Stimulated activated CD4-positive, alpha-beta T cell treated with anti-CD3 and anti-CD28 coated beads, Interleukin-1b, Interleukin-23, amount 100 ng/mL, for 24 hours (primary cell): ENCODE measurements at places on chromosomes 7 and 10.

GRCh38 chr10:68897336-68897741 is 3.8 kb upstream of the DDX50 start:
- DNase-seq: peak; percentile 7

DNA sequence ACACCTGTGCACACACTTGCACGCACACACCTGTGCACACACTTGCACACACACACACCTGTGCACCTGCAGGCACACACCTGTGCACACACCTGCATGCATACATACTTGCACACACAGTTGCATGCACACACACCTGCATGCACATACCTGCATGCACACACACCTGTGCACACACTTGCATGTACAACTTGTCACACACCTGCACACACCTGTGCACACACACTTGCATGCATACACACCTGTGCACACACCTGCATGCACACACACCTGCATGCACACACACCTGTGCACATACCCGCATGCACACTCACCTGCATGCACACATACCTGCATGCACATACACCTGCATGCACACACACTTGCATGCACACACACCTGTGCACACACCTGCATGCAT is 150.1 kb upstream of the RHEB start:
- DNase-seq: no peak

DNA sequence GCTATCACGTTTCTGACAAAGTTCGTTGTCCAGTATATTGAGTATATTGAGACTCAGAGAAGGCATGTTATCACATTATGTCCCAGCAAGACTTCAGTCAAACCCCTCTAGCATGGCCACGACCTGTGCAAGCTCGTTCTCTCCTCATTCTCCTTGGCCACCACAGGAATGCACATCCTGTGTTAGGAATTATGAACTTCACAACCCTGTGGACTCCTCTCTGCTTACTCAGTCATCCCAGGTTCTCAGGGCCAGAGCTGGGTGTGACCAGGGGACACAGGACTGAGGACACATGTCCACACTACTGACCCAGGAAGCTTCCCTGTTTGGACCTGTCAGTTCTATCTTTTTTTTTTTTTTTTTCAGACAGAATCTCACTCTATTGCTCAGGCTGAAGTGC is 4.4 kb downstream of the SH2D4B start:
- no peak for DNase-seq

- no peak for DNase-seq
These were observed 75.1 kb upstream of the INSIG1 start for GRCh38 chr7:155222573-155222972.

DNA sequence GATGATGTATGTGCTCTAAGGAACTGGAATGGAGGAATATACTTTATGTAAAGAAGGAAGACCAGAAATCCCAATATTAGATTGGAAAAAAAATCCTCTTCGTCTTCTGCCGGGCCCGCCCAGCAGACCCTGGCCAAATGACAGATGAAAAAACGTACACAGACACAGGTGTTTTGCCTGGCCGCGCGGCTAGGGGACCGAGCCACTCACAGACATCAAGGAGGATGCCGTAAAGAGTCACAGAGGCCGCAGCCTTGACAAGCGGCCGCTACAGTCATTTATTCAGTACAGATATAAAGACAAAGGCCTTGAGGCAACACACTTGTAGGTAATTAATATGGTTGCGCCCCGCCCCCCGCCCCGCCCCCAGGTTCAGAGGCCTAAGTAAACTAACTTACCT is 594.1 kb downstream of the GRM8 start:
- no peak for DNase-seq

DNA sequence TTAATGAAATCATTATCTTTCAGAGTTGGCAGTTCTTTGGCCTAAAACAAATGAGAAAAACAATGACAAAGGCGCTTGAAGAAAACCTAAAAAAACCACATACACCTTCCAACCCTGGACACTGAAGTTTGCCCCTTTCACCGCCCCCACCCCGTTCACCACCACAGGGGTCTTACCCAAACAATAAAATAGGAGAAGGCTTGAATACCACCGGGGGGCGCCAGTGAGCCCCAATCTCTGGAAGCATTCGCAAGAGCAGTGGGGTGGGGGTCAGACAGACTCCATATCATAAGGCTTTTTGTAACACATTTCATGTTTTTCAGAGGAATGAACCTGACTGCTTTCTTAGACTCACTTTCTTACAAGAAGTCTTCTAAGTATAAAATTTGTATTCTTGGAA is 163.6 kb downstream of the PIP4K2A start:
- peak; percentile 55 for DNase-seq

DNA sequence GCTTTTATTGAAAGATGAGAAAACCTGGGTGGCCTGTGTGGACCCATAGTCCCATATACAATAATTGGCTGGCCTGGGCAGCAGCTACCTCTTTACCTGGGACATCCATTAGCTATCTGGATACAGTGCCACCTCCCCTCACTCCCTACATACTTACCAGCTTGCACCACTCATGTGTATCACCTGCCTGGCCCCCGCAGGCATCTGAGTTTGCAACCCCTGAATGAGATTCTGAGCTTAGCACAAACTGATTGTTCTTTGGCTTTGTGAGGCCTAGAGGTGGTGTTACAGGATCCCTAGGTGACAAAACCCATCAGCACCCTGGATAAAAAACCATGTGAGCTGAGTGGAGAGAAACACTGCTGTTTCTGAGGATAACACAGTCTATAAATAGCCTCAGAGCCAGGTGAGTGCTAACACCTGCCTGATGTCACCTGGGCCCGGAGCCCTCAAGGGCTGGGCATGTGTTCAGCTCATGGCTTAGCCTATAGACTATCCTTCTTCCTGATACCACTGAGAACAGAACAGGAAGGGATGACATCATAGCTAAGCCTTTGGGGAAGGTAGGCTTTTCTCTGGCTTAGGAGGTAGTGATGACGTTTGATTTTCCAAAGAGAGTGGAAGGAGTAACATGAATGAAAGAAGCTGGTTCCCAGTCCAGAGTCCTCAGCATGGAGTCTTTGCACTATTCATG is 2.6 kb upstream of the PPIF start:
- no peak for DNase-seq

DNA sequence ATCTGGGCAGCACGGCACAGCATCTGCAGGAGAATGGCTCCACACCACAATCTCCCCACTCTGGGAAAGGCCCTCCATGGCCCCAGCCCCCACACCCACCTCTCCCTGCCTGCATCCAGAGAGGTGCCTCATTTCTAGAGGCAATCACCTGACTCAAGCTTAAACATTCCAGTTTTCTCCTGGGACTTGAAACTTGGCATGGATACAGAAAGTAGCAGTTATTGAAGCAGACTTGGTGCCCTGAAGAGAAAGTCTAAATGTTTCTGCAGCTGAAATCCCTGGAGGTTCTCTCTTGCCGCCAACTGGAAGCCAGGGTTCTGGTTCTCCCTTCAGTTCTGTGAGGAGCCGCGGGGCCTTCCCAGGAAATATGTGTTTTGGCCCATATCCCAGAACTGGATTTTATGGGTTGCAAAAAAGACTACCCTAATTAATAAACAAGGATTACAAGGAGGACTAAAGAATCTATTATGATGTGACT is 122.8 kb downstream of the SKIDA1 start:
- no peak for DNase-seq

GRCh38 chr10:133124357-133125211 is 35.4 kb upstream of the KNDC1 start:
- DNase-seq: no peak

DNA sequence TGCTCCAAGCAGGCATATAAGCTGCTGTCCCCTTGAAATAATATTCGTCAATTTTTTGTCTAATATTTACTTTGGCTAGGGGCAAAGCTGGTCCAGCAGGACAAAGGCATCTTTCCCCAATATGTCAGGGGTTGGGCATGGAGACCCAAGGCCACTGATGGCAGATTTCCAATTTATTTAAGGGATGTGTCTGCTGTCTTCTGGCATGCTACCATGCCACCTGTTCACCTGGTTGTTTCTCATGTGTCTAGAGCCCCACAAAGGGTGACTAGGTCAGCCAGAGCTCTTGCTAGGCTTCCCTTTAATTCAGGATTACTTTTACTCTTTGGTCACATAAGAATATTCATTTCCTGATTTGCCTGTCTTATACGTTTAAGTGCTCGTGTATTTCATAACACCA is 22.1 kb upstream of the SYPL1 start:
- DNase-seq: no peak

- DNase-seq: no peak
These were observed 144.1 kb downstream of the HERPUD2 start for GRCh38 chr7:35550831-35551230.
